ENCODE measurements at places on chromosomes 12 and 14. TPM values are rescaled to one million over a fixed set of nuclear protein-coding genes. Genes with fewer than 3 reads are reported as not detected.

The KRT75 gene
- total RNA-seq, result not detected

The SERPINA12 gene
- total RNA-seq, result not detected

The SYCP3 gene
- total RNA-seq, result not detected

The AMN gene
- 43.1 TPM for total RNA-seq

The TSPAN19 gene
- total RNA-seq, result not detected

The GARIN6 gene
- total RNA-seq, result not detected

The GXYLT1 gene
- total RNA-seq, result 12.5 TPM

The ITGA7 gene
- total RNA-seq, result 3.7 TPM

The ADCK1 gene
- total RNA-seq, result 3.7 TPM

The ACSS3 gene
- total RNA-seq, result 44.4 TPM

The LYZ gene
- 18.3 TPM for total RNA-seq

The ETV6 gene
- total RNA-seq, result 28.3 TPM

The KRT82 gene
- total RNA-seq, result not detected

The PTPN21 gene
- 11.1 TPM for total RNA-seq

The KLHL33 gene
- 0.15 TPM for total RNA-seq

- H3K4me3 ChIP-seq, result peak overlapping the region; percentile 9
- no peaks in the 10 kb centered on the region for H3K4me1 ChIP-seq
- H3K27ac ChIP-seq, result no peak overlapping the region
- H3K27me3 ChIP-seq, result no peaks in the 10 kb centered on the region
These were observed 4.5 kb downstream of the DCN start for GRCh38 chr12:91178139-91178561.

DNA sequence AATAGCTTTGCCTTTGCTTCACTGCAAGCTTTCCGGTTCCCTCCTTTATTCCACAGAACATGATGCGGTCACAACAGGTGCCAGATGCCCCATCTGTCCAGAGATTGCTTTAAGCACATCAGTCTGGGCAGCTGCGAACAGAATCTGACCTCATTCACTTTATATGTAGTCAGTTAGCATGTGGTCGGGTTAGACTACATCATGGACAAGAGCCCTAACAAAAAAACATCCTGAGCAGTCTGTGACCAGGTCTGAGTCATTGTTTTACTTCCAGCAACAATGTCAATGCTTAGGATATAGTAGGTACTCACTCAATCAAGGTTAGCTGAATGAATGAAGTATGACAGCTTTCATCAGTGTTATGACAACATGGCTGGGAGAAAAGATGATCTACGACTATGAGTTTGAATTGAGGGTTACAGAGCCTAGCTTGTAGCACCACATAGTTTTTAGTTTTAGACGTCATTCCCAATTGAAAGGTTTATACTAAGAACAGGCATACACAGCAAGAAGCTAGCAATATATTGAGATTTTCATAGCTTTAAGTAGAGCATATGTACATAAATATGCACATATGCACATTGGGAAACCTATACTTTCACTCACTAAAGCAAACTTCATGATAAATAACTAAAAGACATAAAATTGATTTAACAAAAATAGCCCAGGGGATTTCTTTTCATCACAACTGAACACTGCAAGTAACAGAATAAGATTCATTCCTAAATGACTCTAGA lies 64.2 kb upstream of the TMCC3 start:
- no peaks in the 10 kb centered on the region for H3K4me1 ChIP-seq
- no peaks in the 10 kb centered on the region for H3K27me3 ChIP-seq
- no peaks in the 10 kb centered on the region for H3K36me3 ChIP-seq
- no peak overlapping the region for H3K27ac ChIP-seq
- H3K4me3 ChIP-seq, result no peak overlapping the region

- no peaks in the 10 kb centered on the region for H3K27me3 ChIP-seq
- peaks cover 17% of the 10 kb centered on the region for H3K4me1 ChIP-seq
- peak within 1 kb of the TSS; percentile 41 for H3K4me3 ChIP-seq
- H3K27ac ChIP-seq, result no peak within 1 kb of the TSS
- H3K36me3 ChIP-seq, result no peaks in the 10 kb centered on the region
- no peak for DNase-seq
These were observed at the start of gene TMEM121 for GRCh38 chr14:105525861-105526775. Gene TMEM121, plus strand, starts transcription at chr14:105526583. Its CDS starts 2,252 bp downstream, at chr14:105528835.

DNA sequence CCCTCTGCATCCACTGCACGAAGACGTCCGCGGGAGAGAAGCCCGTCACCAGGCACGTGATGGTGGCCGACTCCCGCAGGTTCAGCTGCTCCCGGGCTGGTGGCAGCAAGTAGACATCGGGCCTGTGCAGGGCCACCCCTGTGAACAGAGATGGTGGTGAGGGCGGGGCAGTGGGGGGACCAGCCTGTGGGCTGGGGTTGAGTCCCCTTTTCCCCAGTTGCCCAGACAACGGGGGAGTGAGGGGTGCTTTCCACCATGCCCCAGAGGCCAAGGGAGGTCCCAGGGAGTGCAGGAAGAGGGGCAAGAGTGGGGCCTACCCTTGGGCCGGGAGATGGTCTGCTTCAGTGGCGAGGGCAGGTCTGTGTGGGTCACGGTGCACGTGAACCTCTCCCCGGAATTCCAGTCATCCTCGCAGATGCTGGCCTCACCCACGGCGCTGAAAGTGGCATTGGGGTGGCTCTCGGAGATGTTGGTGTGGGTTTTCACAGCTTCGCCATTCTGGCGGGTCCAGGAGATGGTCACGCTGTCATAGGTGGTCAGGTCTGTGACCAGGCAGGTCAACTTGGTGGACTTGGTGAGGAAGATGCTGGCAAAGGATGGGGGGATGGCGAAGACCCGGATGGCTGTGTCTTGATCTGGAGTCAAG lies 328.3 kb downstream of the TMEM121 start:
- H3K27me3 ChIP-seq, result no peaks in the 10 kb centered on the region

- H3K27ac ChIP-seq, result no peak overlapping the region
- H3K4me3 ChIP-seq, result no peak overlapping the region
- no peaks in the 10 kb centered on the region for H3K27me3 ChIP-seq
- no peak for DNase-seq
- no peaks in the 10 kb centered on the region for H3K36me3 ChIP-seq
These were observed 54.2 kb upstream of the BCL2L14 start for GRCh38 chr12:12016284-12017100.

- no peak for DNase-seq
- H3K27me3 ChIP-seq, result no peaks in the 10 kb centered on the region
- no peak overlapping the region for H3K4me3 ChIP-seq
- H3K27ac ChIP-seq, result no peak overlapping the region
These were observed 915.3 kb downstream of the FSCB start for GRCh38 chr14:43591776-43592175.

DNA sequence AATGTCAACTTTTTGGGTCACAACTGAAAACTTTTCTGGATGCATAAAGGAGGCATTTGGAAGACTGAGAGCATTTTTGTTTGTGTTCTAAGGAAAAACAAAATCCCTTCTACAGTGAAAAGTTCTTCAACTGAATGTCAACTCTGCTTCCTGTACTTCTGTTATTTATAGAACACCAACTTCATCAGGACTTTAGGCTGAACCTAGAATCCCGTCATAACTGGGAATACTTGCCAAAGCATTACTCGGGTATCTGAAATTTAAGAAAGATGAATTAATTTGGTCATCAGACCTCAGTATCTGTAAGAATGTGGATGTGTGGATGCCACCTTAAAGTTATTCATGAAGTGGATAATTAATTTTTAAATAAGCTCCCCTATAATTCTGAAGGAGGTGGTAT lies 73.2 kb downstream of the FERMT2 start:
- H3K4me3 ChIP-seq, result no peak overlapping the region
- no peak overlapping the region for H3K27ac ChIP-seq
- H3K36me3 ChIP-seq, result peaks cover 37% of the 10 kb centered on the region
- no peaks in the 10 kb centered on the region for H3K27me3 ChIP-seq

DNA sequence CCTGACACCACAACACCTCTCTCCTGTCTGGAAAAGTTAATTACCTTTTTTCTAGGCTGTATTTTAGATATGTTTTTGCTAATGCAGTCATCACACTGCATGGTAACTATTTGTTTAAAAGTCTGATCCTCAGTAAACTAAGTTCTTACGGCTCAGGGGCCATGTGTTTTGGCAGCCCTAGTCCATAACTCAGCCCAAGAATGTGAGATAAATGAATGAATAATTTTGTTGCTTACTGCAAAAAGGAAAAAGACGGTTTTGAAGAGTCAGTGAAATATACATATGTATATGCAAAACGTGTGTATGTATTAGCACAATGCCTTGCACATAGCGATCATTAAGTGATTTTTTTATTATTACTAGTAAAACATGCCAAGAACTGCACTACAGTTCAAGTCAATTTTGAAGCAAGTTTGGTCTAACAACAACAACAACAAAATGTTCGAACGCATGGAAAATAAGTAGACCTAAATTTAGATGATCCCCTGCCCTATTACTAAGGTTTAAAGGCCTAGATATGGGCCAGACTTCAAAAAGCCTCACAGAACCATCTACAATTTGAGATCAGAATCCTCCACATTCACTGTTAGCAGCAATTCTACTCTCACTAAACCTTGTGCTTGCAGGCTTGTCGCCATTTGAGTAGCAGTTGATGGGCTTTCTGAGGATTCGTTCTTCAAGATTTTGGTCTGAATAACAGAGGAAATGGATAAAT lies 140.0 kb downstream of the NDUFA12 start:
- no peaks in the 10 kb centered on the region for H3K4me1 ChIP-seq
- H3K36me3 ChIP-seq, result no peaks in the 10 kb centered on the region
- H3K27ac ChIP-seq, result no peak overlapping the region
- no peak overlapping the region for H3K4me3 ChIP-seq
- DNase-seq, result no peak

DNA sequence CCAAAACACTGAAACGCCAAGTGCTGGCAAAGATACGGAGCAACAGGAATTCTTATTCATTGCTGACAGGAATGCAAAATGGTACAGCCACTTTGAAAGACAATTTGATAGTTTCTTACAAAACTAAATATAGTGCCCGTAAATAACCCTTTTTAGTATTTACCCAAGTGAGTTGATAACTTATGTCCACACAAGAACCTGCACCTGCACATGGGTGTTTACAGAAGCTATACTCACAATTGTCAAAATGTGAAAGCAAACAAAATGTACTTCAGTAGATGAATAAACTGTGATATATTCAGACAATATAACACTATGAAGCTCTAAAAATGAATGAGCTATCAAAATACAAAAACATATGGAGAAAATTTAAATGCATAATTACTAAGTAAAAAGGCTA lies 86.6 kb downstream of the ATXN7L3B start:
- H3K4me1 ChIP-seq, result no peaks in the 10 kb centered on the region
- H3K36me3 ChIP-seq, result no peaks in the 10 kb centered on the region
- H3K27ac ChIP-seq, result no peak overlapping the region
- no peaks in the 10 kb centered on the region for H3K27me3 ChIP-seq
- H3K4me3 ChIP-seq, result no peak overlapping the region

- H3K4me3 ChIP-seq, result no peak overlapping the region
- H3K4me1 ChIP-seq, result no peaks in the 10 kb centered on the region
- H3K27me3 ChIP-seq, result no peaks in the 10 kb centered on the region
- H3K27ac ChIP-seq, result no peak overlapping the region
These were observed 107.1 kb downstream of the LRRK2 start for GRCh38 chr12:40331886-40332285.

DNA sequence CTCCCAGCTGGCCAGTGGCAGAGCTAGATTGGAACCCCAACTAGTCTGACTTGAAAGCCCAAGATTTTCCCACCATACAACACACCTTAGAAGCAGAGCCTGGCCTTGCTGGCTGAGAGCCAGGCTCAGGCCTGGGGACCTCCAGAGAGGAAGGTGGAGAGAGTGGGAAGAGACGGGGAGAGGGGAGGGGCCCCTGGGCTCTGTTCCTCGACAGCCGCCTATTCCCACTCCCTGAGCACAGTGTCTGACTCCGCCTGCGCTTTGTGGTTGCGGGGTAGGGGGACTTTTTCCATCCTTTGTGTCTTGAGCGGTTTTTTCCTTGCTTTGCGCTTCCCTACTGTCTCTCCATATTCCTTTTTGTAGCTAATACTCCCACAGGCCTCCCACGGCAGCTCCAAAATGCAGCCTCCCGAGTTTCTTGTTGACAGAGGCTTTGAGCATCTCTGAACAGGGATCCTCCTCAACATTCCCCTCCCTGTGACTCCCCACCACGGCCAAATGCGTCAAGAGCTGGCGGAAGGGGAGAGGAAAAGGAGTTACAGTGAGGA lies 4.0 kb upstream of the KCNH3 start:
- H3K4me1 ChIP-seq, result peaks cover 15% of the 10 kb centered on the region
- peaks cover 11% of the 10 kb centered on the region for H3K27me3 ChIP-seq
- no peak for DNase-seq
- H3K36me3 ChIP-seq, result no peaks in the 10 kb centered on the region

GRCh38 chr12:117076410-117077372 lies 22.5 kb downstream of the TESC start:
- H3K27ac ChIP-seq, result no peak overlapping the region
- H3K4me1 ChIP-seq, result no peaks in the 10 kb centered on the region
- no peak for DNase-seq
- H3K4me3 ChIP-seq, result no peak overlapping the region

GRCh38 chr12:67038486-67038885 lies 230.7 kb upstream of the CAND1 start:
- H3K27me3 ChIP-seq, result no peaks in the 10 kb centered on the region
- H3K4me1 ChIP-seq, result no peaks in the 10 kb centered on the region
- no peak for DNase-seq
- H3K4me3 ChIP-seq, result no peak overlapping the region

DNA sequence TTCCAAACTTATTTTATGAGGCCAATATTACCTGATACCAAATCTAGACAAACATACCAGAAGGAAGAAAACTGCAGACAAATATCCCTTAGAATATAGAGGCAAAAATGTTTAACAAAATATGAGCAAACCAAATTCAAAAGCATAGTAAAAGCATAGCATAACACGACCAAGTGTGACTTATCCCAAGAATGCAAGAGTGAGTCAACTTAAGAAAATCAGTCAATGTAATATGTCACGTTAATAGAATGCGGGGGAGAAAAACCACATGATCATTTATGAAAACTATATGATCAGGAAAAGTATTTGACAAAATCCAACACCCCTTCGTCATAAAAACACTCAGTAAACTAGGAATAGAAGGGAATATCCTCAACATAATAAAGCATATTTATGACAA lies 217.3 kb downstream of the ADGRD1 start:
- H3K27ac ChIP-seq, result no peak overlapping the region
- H3K36me3 ChIP-seq, result no peaks in the 10 kb centered on the region

- H3K27me3 ChIP-seq, result no peaks in the 10 kb centered on the region
- H3K36me3 ChIP-seq, result no peaks in the 10 kb centered on the region
- no peak for DNase-seq
- peaks cover 10% of the 10 kb centered on the region for H3K4me1 ChIP-seq
These were observed 1.8 kb downstream of the LYSET start for GRCh38 chr14:93186956-93187355.

GRCh38 chr14:81363746-81364378 lies 36.3 kb downstream of the STON2 start:
- DNase-seq, result no peak
- no peaks in the 10 kb centered on the region for H3K36me3 ChIP-seq
- no peak overlapping the region for H3K4me3 ChIP-seq
- H3K27me3 ChIP-seq, result no peaks in the 10 kb centered on the region
- no peak overlapping the region for H3K27ac ChIP-seq

GRCh38 chr12:98644433-98644711 lies 216 bp downstream of the IKBIP start:
- H3K27me3 ChIP-seq, result no peaks in the 10 kb centered on the region
- H3K27ac ChIP-seq, result peak overlapping the region; percentile 78
- H3K4me1 ChIP-seq, result no peaks in the 10 kb centered on the region

DNA sequence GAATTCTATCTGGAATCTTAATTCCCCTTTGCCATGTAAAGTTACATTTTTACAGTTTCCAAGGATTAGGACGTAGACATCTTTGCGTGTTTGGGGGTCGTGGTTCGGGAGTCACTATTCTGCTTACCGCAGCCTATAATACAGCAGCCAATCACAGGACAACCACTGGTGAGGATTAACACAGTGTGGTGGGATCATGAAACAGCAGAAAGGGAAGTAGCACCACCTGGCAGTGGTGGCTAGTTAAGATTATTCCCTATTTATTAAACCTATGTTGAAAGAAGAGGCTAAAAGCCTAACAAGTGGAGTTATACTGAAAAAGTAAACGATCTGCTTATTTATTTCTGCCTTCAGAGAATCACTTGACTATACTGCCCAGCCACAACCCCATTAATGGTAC lies 71.7 kb downstream of the IPO8 start:
- H3K27ac ChIP-seq, result no peak overlapping the region
- no peaks in the 10 kb centered on the region for H3K4me1 ChIP-seq
- H3K4me3 ChIP-seq, result no peak overlapping the region
- H3K27me3 ChIP-seq, result no peaks in the 10 kb centered on the region
